ENCODE measurements at places on chromosomes 1 and 21. TPM values are rescaled to one million over a fixed set of nuclear protein-coding genes. Genes with fewer than 3 reads are reported as not detected.

DNA sequence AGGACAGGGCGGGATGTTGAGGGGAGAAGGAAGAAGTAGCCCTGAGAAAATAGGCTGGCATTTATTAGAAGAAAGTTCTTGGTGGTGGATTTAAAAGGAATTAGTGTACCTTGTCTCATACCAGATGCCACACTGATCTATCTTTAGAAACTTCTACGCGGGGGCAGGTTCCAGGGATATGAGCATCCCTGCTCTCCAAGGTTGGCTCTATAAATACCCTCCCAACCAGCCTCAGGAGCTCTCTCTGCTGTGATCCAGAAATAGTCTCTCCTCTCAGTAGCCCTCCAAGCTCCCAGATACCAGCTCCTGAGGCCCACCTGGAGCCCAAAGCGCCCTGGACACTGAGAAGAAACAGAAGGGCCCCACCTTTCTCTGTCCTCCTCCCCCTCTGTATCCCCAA is 128.3 kb upstream of the TNR start:
- peaks cover 6% of the 10 kb centered on the region for H3K4me1 ChIP-seq
- no peak for DNase-seq
- H3K27ac ChIP-seq = no peak overlapping the region

DNA sequence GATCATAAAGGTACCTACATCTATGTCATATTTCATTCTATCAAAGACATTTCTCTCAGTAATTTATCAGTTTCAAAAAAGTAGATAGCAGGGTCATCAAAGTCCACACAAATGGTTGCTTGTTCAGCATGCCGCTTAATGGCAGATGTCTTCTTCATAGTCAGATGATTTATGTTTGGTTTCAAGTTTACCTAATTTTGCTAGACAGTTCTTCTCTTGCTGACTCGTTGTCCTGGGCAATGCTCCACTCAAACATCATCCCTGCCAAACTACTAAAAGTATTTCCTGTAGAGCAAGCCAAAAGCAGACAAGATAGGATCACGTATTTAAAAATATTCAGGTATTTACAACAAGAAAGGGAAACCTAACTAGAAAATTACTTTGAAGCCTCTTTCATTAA is 13.6 kb downstream of the NUP210L start:
- H3K27ac ChIP-seq = no peak overlapping the region
- no peak overlapping the region for H3K4me3 ChIP-seq
- H3K4me1 ChIP-seq = no peaks in the 10 kb centered on the region
- no peaks in the 10 kb centered on the region for H3K36me3 ChIP-seq
- DNase-seq = no peak

TCHH gene
- total RNA-seq = not detected

- H3K27ac ChIP-seq = no peak overlapping the region
- peaks cover 3% of the 10 kb centered on the region for H3K4me1 ChIP-seq
- DNase-seq = no peak
- H3K27me3 ChIP-seq = no peaks in the 10 kb centered on the region
- H3K4me3 ChIP-seq = no peak overlapping the region
- no peaks in the 10 kb centered on the region for H3K36me3 ChIP-seq
These were observed 44.1 kb upstream of the SLC19A1 start for GRCh38 chr21:45586289-45586858.

PTGFR gene
- not detected for total RNA-seq

DNA sequence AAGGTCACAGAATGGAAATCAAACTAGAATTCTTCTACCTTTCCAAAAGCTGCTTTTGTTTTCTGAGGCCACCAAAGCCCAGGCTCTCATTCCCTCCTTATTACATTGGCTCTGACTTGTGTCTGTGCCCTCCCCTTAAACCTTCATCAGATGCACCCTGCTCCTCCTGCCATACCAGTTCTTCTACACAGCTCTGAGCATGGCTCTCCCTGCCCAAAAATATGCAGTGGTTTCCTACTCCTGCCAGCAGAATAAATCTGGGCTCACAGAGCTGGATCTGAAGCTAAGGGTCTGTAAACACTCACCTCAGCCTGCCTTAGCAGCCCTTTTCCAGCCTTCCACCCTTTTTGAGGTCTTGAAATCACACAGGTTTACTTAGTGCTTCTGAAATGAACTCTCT is 55.0 kb downstream of the TTC3 start:
- no peak for DNase-seq
- no peak overlapping the region for H3K4me3 ChIP-seq
- H3K27me3 ChIP-seq = no peaks in the 10 kb centered on the region
- no peaks in the 10 kb centered on the region for H3K4me1 ChIP-seq
- H3K27ac ChIP-seq = no peak overlapping the region

CFAP57 gene
- 0.77 TPM for total RNA-seq

GRCh38 chr1:27348861-27349783 is 7.3 kb downstream of the SYTL1 start:
- no peak overlapping the region for H3K27ac ChIP-seq
- no peak overlapping the region for H3K4me3 ChIP-seq
- no peak for DNase-seq

DNA sequence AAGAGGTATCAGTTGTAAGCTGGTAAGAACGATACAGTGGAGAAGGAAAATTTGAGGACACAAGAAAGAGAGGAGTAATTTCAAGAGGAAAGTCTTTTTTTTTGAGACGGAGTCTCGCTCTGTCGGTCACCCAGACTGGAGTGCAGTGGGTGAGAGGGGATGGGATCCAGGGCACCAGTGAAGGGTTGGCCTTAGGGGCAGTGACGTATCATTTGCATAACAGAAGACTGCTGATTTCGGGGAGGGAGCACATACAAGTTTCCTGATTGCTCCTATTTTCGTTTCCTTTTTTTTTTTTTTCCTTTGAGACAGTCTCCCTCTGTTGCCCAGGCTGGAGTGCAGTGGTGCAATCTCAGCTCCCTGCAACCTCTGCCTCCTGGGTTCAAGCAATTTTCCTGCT is 4.2 kb downstream of the S100A13 start:
- no peak overlapping the region for H3K27ac ChIP-seq
- no peak for DNase-seq
- H3K4me1 ChIP-seq = peaks cover 14% of the 10 kb centered on the region
- H3K36me3 ChIP-seq = no peaks in the 10 kb centered on the region
- no peaks in the 10 kb centered on the region for H3K27me3 ChIP-seq

DNA sequence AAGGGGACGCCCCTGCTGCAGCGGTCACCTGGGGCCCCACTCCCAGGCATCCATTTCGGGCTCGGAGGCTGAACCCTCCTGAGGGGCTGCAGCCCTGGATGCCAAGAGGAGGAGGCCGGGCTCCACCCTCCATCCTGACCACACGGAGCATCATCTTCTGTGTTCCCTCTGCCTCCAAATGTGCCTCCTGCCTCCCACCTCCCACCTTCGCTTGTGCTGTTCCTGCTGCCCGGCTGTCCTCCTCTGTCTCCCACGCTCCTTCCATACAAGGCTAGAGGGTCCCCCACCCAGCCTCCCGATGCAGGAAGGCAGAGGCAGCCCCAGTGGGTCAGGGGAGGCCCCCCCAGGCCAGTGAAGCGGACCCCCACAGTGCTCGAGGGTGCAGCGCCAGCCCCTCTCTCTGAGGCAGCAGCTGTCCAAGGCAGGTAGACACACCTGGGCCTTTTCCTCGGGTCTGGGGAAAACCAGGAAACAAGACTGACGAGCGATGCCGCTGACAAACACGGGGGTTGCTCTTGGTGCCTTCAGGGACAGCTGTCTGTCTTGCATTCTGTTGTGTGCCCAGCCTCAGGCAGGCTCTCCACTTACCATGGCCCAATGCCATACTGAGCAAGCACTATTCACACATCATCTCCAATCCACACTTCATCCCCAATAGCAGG is 16.8 kb upstream of the PLEKHG5 start:
- no peaks in the 10 kb centered on the region for H3K36me3 ChIP-seq
- no peaks in the 10 kb centered on the region for H3K27me3 ChIP-seq
- no peaks in the 10 kb centered on the region for H3K4me1 ChIP-seq
- H3K4me3 ChIP-seq = no peak overlapping the region
- no peak for DNase-seq

- DNase-seq = no peak
- H3K27ac ChIP-seq = no peak overlapping the region
- H3K4me3 ChIP-seq = no peak overlapping the region
- peaks cover 2% of the 10 kb centered on the region for H3K27me3 ChIP-seq
These were observed 4.2 kb upstream of the C1orf159 start for GRCh38 chr1:1120096-1120495.

GRCh38 chr1:200951016-200951415 is 56.3 kb downstream of the INAVA start:
- H3K4me1 ChIP-seq = no peaks in the 10 kb centered on the region
- H3K27me3 ChIP-seq = no peaks in the 10 kb centered on the region
- H3K4me3 ChIP-seq = no peak overlapping the region
- no peak overlapping the region for H3K27ac ChIP-seq
- no peak for DNase-seq

DNA sequence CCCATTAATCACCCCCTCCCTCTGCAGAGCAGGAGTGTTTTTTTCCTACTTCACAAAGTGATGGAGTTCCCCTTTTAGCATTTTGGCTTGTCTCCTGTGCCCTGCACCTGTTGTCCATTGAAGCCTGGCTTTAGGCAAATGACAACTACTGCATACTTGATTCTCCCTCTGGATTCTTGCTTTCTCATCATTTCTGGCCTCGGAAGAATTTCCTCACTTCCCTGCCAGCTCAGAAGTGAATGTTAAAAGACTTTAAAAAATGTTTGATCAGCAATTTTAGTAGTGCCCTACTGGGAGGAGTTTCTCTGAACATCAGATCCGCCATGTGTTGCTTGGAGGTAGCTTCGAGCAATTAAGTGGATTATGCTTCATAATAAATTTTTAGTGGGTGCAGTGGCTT is 28.1 kb downstream of the RCOR3 start:
- no peak overlapping the region for H3K4me3 ChIP-seq
- no peaks in the 10 kb centered on the region for H3K27me3 ChIP-seq
- H3K4me1 ChIP-seq = no peaks in the 10 kb centered on the region

GRCh38 chr21:36470294-36470693 is 9.6 kb downstream of the CLDN14 start:
- DNase-seq = no peak
- H3K27me3 ChIP-seq = no peaks in the 10 kb centered on the region
- no peak overlapping the region for H3K27ac ChIP-seq
- H3K36me3 ChIP-seq = no peaks in the 10 kb centered on the region

DNA sequence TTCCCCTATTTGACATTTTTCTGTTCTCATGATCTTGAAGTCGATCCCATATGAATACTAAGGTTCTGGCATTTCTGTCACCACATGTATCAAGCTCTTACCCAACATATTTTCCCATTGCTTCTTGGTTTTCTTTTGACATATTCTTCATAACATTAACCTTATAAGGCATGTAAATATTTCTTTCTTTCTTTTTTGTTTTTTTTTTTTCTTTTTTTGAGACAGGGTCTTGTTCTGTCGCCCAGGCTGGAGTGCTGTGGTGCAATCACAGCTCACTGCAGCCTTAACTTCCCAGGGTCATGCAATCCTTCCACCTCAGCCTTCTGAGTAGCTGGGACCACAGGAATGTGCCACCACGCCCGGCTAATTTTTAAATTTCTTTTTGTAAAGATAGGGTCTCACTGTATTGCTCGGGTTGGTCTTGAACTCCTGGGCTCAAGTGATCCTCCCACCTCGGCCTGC is 33.1 kb upstream of the ERRFI1 start:
- H3K27ac ChIP-seq = no peak overlapping the region
- no peaks in the 10 kb centered on the region for H3K27me3 ChIP-seq
- no peak for DNase-seq
- H3K36me3 ChIP-seq = no peaks in the 10 kb centered on the region
- no peak overlapping the region for H3K4me3 ChIP-seq

DNA sequence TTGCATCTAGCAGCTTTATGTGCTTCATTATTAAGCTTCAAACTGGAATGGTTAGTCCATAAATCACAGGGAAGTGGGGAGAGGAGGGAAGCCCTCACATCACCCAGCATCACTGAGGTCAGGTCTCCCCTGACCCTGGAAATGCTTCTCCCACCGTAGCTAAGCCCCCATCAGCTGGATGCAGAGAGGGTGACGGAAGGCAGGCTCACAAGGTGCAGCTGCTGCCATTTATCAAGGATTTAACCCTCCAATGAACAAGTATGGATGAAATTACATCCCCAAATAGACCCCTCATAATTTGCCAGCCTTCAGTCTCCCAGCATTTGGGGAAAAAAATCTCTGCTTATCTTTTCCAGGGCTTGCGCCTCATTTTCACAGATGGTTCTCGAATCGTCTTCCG is 60.8 kb downstream of the PGM1 start:
- H3K27ac ChIP-seq = no peak overlapping the region
- H3K27me3 ChIP-seq = no peaks in the 10 kb centered on the region
- no peak overlapping the region for H3K4me3 ChIP-seq
- DNase-seq = no peak

CD53 gene
- 358 TPM for total RNA-seq

DNA sequence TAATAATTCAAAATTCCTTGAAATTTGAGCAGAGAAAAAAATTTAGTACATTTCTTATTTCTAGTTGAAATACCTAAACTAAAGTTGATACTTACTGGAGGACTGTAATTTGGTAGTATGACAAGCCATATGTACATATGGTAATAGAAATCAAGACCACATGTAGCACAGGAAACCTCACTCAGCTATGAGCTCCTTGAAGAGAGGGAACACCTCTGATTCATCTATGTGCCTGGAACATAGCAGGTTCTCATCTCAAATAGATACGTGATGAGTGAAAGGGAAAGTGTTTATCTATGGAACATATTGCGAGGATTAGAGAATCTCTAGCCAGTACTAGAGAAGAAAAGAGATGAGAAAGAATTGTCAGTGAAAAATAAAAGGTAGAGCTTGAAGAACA is 47.9 kb upstream of the GNG4 start:
- H3K4me1 ChIP-seq = no peaks in the 10 kb centered on the region
- H3K27me3 ChIP-seq = no peaks in the 10 kb centered on the region
- DNase-seq = no peak
- H3K4me3 ChIP-seq = no peak overlapping the region
- H3K27ac ChIP-seq = no peak overlapping the region
- H3K36me3 ChIP-seq = no peaks in the 10 kb centered on the region

- no peak overlapping the region for H3K27ac ChIP-seq
- no peak overlapping the region for H3K4me3 ChIP-seq
- DNase-seq = no peak
- no peaks in the 10 kb centered on the region for H3K4me1 ChIP-seq
- H3K36me3 ChIP-seq = no peaks in the 10 kb centered on the region
These were observed 2204.3 kb downstream of the MRPL39 start for GRCh38 chr21:23402929-23403520.

RCC1 gene
- 86.2 TPM for total RNA-seq

AGT gene
- 0.69 TPM for total RNA-seq

GRCh38 chr1:63316598-63316983 is 5.8 kb upstream of the FOXD3 start:
- no peaks in the 10 kb centered on the region for H3K4me1 ChIP-seq
- H3K36me3 ChIP-seq = no peaks in the 10 kb centered on the region
- H3K27ac ChIP-seq = no peak overlapping the region
- H3K27me3 ChIP-seq = peaks cover 34% of the 10 kb centered on the region

GRCh38 chr1:44273560-44274350 is 60.5 kb downstream of the DMAP1 start:
- H3K27ac ChIP-seq = no peak overlapping the region
- no peaks in the 10 kb centered on the region for H3K36me3 ChIP-seq
- no peak for DNase-seq
- H3K4me3 ChIP-seq = no peak overlapping the region
- H3K4me1 ChIP-seq = no peaks in the 10 kb centered on the region

All from GM12878 (cell line).